ENCODE measurements at places on chromosomes 2 and 18.

DNA sequence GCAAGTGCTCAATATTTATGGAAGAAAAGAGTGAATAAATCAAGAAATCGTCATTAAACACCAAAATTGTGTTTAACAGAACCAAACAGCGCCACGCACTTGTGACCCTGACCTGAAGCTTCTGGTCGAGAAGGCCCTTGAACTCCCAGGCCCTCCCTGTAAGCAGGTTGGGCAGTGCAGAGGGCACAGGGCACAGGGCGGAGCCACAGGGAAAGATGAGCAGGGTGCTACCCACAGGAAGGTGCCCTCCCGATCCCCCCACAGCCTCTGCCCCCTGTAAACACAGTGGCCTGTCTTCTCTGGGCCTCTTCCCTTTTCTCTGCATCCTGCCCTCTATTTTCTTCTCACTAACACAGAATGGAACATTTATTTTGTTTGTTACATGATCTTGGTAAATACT lies 16.9 kb upstream of the TUBB6 start:
- no peak for DNase-seq

- no peak for DNase-seq
Observed at GRCh38 chr18:51339856-51340255, 142.4 kb upstream of the MEX3C start.

GRCh38 chr2:69742322-69742952 lies 503 bp downstream of the ANXA4 start:
- DNase-seq = no peak

GRCh38 chr2:175111200-175111657 lies 56.8 kb downstream of the ATF2 start:
- DNase-seq = no peak

GRCh38 chr2:9002313-9002636 lies 1.2 kb downstream of the MBOAT2 start:
- no peak for DNase-seq

- DNase-seq = no peak
Observed at GRCh38 chr2:178718283-178718682, 88.9 kb downstream of the TTN start.

DNA sequence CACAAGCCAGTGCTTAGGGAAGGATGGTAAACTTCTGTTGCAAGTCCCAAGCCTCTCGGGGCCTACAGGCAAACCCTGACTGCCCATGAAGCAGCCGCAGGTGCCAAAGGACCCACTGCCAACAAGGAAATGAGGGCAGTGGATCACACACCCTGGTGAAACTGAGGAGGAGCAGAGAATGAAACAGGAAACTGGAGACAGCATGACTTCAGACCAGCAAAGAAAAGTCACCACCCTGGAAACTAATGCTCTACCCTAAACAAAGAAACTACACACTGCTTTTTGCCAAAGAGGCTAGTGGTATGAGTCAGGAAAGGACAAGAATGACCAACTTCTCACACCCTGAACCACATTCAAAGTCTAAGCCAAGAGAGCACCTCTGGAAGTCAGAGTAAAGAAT lies 97.2 kb downstream of the MYO5B start:
- no peak for DNase-seq

GRCh38 chr2:204354442-204354856 lies 190.8 kb upstream of the PARD3B start:
- no peak for DNase-seq

DNA sequence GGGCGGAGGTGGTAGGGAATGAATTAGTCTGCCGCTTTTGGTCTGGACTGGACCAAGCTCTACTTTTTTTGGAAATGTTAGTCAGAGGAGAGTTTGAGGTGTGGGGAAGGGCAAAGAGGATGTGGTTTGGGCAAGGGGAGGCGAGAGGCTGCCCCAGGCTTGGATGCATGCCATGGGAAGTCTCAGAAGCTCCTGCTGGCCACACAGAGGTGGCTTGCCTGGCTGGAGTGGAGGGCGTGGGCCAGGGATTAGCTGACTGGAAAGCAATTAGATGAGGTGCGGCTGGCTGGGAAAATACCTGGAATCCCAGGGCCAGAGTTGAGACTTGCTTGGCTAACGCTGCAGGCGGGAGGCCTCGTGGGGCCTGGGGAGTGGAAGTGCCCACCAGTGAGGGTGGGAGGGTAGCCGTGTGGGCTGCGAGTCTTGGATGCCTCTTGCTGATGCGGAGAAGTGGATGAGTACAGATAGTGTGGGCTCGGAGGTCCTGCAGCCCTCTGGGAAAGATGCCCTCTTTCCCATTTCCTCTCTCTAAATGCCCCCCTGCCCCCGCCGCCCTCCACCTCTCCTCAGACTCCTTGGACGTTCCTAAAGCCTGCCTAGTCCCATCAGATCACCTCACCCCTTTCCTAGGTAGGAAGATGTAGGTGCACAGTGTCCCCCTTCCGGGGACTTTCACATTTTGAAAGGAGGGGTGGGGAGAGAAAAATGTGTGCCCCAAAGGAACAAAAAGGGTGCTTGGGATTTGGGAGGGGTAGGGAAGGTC lies 117.6 kb downstream of the SMAD7 start:
- no peak for DNase-seq

DNA sequence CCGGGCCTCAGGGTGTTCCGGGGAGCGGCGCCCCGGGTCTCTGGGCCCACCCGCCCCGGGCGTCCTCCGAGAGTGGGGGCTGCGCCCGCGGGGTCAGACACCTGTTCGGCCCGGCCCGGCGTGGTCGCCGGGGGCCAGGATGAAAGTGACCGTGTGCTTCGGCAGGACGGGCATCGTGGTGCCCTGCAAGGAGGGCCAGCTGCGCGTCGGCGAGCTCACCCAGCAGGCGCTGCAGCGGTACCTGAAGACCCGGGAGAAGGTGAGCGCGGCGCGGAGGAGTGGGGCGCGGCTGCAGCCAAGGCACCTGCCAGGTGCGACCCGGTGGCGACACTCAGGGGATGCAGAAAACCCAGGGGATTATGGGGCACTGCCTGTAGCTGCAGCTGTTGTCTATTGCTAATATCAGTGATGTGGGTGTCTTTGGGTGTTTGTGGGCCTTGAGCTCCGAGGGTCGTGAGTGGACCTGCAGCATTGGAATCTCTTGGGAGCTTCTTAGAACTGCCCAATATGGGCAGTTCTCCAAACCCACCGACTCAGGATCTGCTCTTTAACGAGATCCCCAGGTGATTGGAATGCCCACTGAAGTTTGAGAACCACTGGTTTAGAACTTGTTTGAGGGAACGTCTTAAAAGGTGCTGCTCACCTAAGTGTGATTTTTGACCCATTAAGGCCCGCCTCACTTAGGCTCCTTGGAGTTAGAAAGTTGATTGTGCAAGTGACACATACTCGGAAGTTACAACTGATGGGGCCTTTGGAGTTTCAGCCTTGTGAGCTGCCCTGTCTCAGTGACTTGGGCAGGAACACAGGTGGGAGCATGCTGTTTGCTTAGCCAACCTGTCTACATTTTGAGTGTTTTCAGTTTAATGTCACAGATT lies 823 bp downstream of the PARD3B start:
- no peak for DNase-seq
